ENCODE measurements at places on chromosomes 13 and 19.

DNA sequence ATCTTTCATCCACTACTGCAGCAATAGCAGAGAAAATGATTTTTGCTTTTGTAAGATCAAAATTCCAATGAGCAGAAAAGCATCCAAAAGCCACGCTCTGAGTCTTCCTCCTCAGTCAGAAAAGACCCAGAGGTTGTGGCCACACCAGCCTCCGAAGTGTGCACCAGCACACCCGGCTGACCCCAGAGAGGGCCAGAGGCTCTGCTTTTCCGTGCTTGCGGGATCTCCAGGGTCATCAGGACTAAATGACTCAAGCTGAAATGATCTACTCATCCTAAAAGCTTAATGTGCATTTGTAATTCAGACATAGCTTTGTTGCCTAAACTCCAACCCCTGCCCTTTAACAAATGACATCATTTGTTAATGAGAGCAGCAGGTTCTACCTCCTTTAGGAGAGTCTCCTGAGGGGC is 16.5 kb downstream of the RXFP2 start:
- no peak for DNase-seq

DNA sequence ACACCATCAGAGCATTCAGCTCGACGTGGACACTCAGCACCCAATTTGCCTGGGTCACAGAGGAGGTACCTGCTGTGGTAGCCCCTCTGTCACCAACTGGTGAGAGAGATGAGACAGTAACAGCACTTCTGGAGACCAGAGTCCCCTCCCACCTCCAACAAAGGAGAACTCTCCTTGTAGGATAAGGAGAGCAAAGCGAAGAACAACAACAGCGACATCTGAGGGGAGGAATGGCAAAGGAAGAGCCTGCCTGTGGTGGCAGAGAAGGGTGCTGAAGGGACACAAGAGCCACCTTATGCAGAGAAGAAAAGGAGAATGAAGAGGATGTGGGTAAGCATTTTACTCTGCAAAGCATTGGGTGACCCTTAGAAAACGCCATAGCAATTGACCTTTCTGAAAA is 167.8 kb downstream of the ABCC4 start:
- no peak for DNase-seq

- DNase-seq, result no peak
Observed at GRCh38 chr13:84352946-84353345, 470.7 kb upstream of the SLITRK1 start.

DNA sequence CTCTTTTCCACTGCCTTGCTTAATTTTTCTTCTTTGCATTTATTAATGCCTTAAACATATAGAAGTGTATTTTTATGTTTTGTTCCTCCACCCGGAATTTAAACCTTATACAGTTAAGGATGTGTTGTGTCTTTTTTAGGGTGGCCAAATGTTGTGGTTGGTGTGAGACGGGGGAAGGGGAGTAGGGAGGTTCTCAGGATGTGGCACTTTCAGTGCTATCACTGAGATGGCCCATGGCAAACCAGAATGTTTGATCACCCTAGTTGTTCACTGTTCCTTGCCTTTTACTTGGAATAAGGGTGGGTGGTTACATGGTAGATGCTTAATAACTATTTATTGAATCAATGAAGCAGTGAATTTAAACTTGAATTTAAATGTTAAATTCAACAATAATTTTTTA is 216.0 kb upstream of the SLITRK1 start:
- DNase-seq, result no peak

- DNase-seq, result no peak
Observed at GRCh38 chr19:37593996-37594303, 642 bp downstream of the ZNF571 start.

DNA sequence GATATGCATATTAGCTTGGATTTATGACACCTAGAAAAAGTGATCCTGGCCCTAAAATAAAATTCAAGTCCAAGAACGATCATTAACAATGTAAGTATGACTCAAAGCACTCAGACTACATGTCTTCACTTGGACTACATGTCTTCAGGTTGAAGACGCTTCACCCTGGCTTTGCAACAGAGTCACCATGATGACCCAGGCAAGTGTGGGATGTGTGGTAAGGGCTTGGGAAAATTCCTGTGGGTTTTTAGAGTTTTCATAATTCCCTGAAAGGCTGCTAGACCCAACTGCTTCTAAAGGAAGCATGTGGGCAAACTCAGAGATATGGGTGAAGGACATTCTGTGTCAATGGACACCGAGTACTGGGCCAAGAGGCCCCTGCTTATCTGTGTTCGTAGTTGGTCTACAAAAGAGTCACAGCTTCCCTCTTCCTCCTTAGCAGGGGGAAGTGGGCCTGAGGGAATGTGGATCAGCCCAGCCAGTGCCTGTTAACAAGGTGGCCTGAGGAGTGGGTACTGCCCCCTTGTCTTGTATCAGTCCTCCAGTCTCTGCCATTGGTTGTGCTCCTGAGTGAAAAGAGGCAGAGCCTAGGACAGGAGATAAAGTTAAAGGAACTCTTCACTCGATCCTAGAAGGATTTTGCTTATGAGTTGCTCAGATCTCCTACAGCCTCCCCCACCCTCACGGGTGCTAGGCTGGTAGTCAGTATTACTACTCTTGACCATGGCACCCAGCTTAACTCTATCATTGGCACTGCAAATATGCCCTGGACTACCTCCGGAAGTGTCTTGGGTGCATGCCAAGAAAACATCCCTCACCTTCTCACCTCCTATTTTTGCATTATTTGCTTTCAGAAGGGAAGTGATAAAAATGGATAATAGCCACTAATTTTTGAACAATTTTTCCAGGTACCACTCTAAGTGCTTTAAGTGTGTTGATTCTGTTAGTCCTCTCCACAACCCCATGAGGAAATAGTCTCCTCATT is 406.3 kb downstream of the COG6 start:
- DNase-seq, result no peak
